Colonic mucosa (tissue), 4 donors: ENCODE measurements at places on chromosomes 1 and 21.

GRCh38 chr1:40478276-40478675 is 1.2 kb downstream of the ZFP69 start:
- no peak for DNase-seq

- no peak for DNase-seq
Observed at GRCh38 chr1:206036663-206037455, 13.2 kb upstream of the CTSE start.

- DNase-seq, result peak; percentile 62
Observed at GRCh38 chr1:31705080-31705866, 1.5 kb upstream of the COL16A1 start.

- no peak for DNase-seq
Observed at GRCh38 chr1:155608888-155609225, 1.2 kb upstream of the MSTO1 start.

DNA sequence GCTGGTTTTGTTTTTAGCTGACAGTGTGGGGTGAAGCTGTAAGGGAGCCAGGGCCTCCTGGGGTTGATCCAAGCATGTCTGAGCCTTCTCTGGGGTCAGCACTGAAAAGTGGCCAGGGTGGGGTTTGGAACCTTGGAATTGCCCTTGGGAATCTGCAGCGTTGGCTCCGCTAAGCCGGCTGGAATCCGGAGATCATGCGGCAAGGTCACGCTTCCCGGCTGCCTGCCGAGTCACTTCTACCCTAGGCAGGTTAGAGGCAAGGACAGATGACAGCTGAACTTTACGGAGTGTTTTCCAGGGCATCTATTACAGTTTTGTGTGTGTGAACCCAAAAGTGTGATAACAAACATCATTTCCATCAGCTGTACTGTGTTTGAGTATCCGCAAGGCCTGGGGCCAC is 17.1 kb downstream of the ABCG1 start:
- DNase-seq, result no peak

GRCh38 chr1:192986110-192986747 is 72.9 kb downstream of the UCHL5 start:
- DNase-seq, result no peak

GRCh38 chr1:117586747-117587498 is 18.9 kb upstream of the TENT5C start:
- no peak for DNase-seq

DNA sequence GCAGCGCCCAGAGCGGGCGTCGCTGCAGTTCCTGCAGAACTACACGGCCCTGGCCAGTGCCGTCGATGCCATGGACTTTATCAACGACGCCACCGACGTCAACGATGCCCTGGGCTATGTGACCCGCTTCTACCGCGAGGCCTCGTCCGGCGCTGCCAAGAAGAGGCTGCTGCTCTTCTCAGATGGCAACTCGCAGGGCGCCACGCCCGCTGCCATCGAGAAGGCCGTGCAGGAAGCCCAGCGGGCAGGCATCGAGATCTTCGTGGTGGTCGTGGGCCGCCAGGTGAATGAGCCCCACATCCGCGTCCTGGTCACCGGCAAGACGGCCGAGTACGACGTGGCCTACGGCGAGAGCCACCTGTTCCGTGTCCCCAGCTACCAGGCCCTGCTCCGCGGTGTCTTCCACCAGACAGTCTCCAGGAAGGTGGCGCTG is 22.0 kb downstream of the COL6A1 start:
- peak; percentile 12 for DNase-seq

- no peak for DNase-seq
Observed at GRCh38 chr1:68151690-68152089, 80.6 kb downstream of the WLS start.

GRCh38 chr21:31204801-31205200 is 139.3 kb downstream of the TIAM1 start:
- DNase-seq, result no peak

DNA sequence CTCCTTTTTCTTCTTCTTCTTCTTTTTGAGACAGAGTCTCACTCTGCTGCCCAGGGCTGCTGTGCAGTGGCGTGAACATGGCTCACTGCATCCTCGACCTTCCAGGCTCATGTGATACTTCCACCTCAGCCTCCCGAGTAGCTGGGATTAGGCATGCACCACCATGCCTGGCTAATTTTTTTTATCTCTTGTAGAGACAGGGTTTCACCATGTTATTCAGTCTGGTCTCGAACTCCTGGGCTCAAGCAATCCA is 13.0 kb upstream of the PADI1 start:
- DNase-seq, result no peak

GRCh38 chr1:226845624-226846023 is 24.8 kb upstream of the PSEN2 start:
- no peak for DNase-seq

DNA sequence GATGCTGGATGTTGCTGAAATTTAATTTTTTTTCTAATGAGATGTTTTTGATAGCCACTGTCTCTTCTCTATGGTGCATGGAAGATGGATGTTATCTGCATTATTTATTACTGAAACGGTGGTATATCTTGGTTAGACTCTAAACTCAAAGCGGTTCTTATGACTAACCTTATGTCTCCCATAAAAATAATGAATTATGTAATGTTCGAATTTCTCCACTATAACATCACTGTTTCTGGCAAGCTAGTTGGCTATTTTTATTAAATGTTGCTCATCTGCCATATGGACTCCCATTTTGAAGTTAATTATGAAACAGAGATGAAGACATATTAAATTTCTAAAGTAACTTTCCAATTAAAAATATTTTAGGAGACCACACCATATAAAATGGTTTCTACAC is 808.6 kb upstream of the ADGRL4 start:
- no peak for DNase-seq

DNA sequence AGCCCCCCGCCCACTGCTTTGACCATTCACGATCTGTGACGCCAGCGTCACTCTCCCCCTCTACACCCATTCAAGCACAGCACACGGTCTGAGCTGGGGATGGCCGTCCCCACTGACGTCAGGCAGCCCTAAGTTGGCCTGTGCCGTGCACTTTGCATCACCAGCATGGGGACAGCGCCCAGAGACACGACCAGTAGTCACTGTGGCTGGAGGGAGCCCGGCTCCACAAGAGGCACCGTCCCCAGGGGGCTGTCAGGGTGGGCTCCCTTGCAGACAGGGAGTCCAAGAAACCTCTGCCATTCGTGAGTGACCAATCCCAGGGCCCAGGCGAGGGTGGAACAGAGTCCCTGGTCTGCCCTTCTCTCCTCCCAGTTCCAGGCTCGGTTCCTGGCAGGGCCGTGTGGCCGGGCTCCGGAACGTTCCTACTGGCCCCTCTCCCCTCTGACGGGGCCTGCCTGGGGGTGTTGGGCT is 2.3 kb downstream of the KRTAP10-8 start:
- DNase-seq, result no peak

GRCh38 chr1:10942542-10942912 is 69.9 kb upstream of the TARDBP start:
- DNase-seq, result no peak

DNA sequence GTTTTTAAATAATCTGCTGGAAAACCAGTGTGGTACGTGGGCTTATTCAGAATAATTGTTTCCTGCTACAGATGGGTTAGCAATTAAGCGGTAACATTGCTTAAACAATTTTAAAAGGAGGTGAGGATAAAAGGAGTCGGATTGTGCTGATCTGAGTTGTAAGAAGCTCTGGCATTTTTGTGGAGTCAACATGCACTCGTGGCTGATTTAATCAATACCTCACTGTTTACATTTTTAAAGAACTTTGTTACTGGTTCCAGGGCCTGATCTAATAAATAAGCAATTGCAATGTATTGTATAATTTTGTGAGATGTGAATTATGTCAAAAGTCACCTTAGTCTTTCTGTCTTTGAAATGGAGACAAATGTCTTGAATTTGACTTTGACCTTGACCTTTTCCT is 474.0 kb downstream of the SETD4 start:
- DNase-seq, result no peak

- no peak for DNase-seq
Observed at GRCh38 chr1:12251442-12251841, 21.6 kb downstream of the VPS13D start.

DNA sequence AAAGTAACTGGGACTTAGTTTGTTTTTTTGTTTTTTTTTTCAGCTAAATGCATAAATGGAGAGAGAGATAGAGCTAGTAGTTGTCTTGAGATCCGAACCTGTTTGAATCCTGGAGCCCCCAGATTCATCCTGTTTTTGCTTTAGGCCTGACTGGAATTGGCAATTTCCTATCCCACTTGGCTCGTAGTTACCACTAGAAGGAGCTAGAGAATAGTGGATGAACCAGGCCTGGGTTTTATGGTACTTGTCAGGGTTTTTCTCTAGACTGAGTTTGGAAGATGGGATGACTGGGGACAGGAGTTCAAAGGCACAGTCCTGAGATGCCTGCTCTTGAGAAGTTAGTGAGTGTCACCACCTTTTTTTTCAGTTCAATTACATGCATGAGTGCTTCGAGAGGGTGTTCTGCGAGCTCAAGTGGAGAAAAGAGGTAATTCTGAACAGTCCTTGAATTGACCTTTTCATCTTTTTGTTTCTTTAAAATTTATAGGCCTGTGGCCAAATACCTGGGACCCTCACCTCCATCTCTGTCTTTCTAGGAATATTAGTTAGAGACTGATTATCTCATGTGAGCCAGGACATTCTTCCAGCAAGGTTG is 23.4 kb downstream of the CELF3 start:
- DNase-seq, result peak; percentile 20

GRCh38 chr1:12711536-12711935 is 4.4 kb upstream of the AADACL3 start:
- DNase-seq, result no peak

DNA sequence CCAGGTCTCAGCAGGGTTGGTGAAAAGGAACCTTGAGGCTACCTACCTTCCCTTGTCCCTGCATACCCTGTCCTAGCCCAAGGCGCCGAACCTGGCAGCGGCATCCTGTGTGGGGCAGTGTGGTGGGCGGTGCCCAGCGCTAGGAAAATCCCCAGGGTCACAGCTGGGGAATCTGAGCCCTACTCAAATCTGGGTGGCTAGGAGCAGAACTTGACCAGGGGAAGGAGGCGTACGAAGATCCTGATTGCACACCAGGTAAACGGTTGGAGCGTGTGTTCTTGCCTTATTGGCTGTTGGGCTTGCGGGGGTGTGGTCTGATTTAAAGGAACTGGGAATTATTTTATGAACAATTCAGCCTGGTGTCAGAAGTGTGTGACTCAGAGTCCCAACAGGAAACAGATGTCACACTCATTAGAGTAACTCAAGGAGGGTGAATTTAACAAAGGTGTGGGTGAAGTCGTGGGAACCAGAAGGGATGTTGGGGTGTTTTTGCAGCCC is 118.6 kb downstream of the LRIG2 start:
- peak; percentile 51 for DNase-seq
